ENCODE measurements at places on chromosomes 7 and 10.

DNA sequence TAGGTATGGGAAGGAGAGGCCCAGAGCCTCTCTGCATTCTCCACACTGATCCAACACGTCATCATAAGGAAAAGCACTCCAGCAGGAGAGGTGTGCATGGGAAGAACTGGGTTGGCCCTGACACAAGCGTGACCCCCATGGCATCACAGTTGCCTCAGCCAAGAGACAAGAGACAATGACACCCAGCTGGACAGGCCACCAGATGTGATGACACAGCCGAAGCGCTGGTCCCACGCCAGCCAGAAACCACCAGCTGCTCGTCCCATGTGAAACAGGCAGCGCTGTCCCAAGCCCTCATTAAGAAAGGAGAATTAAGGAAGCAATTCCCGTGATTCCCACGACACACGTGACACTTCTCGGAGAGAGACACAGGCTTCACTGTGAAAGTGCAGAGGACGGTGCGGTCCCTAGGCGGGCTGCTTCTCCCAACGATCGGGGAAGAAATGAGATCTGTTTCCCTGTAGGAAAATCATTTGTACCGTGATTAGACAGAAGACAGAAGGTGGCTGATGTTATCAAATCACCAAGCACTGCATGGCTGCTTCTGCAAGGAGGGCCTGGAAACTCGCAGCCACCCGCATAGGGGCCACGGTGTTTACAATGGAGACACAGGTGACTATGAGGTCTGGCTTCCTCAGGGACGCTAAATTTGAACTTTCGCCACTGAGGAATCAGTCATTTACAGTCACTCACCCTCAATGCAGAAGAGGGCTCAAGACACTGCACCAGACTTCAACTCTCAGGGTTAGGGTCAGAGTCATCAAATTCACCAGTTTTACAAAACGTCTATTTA, 74.5 kb downstream of the DIP2C start:
- DNase-seq, result no peak

GRCh38 chr10:67789769-67790168, 48.2 kb downstream of the DNAJC12 start:
- no peak for DNase-seq

DNA sequence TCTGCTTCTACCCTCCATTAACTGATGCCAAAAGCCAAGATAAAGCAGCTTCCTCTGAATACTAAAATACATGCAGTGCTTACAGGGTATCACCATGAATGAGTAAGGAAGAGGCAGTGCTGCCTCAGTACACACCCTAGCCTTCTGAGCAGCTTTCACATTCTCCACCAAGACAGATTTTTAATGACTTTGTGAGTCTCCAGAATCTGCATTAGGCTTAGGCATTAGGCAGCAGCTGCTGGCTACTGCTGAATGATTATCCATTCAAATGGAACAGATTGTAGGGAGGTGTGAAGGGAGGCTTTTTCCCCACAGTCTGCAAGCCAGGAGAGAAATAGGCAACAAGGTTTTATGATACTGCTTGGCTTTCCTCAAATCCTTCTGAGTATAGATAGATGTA, 1226.7 kb upstream of the LRRN3 start:
- DNase-seq, result no peak

GRCh38 chr10:58240531-58240930, 27.2 kb downstream of the IPMK start:
- no peak for DNase-seq

GRCh38 chr7:55521917-55522902, 50.1 kb downstream of the VOPP1 start:
- no peak for DNase-seq

- DNase-seq, result no peak
These were observed 76.1 kb downstream of the PROSER2 start for GRCh38 chr10:11899067-11899876.

DNA sequence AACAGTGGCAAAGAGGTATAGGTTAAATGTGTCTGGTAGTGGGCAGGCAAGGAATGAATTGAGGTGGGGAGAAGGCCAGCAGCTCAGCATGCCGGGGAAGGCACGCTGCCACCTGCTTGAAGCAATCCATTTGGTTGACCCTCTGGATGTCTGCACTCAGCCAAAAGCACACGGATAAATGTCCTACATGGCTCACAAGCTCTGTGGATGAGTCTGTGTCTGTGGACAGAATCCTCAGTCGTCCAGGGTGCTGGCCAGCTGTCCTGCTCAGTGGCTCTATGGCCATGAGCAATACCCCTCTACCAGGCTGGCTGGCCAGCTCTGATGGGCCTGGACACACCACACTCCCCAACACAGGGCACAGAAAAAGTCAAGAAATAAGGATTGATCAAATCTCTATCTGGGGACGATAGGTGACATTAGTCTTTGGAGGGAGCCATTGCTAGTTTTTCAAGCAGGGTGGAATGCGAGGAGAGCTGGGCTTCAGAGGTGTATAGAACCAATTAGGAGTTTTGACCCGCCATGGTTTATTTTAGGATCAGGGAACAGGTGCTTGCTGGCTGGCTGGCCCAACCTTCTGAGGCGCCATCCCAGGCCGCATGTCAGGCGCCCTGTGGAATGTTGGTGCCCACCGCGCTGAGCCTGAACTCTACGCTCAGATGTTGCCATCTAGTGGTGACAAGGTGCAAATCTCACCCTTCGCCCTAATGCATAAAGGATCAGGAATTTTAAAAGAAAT, 493.4 kb downstream of the TNS3 start:
- peak; percentile 59 for DNase-seq

GRCh38 chr7:29851487-29851886, 45.2 kb downstream of the WIPF3 start:
- no peak for DNase-seq

GRCh38 chr7:152711444-152711944, 35.6 kb upstream of the XRCC2 start:
- no peak for DNase-seq

GRCh38 chr10:104446151-104446550, 92.5 kb downstream of the CFAP58 start:
- DNase-seq, result no peak

GRCh38 chr7:38844952-38845563, 63.9 kb downstream of the VPS41 start:
- no peak for DNase-seq

DNA sequence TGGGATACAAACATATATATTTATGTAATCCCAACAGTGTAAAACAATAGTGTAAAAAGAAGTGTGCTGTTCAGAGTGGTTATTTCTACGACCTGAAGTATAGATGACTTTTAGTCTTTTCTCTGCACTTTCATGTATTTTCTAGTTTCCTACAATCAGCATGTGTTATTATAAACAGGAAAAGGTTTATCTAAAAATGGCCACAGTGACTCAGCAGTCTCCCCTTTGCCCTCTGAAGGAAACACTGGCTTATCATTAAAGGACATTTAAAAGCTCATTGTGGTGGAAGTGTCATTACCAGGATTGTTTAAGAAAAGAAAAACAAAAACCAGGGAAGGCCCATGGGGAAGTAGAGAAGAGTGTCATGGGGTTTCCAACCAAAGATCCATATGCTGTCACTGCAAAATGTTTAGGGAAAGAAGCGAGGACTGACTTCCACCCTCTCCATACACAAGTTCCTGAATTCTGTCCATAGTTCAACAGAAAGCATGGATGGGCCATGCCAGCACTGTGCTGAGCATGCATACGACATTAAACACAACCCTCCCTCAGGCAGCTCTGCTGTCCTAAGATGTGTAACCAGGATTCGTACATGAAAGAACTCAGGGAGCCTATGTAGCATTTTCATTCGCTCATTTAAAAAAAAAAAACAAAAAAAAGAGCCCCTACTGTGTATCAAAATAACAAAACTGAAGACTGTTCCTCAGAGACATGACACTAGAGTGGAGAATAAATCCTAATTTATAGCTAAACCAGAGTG, 10.2 kb downstream of the CYREN start:
- DNase-seq, result no peak

DNA sequence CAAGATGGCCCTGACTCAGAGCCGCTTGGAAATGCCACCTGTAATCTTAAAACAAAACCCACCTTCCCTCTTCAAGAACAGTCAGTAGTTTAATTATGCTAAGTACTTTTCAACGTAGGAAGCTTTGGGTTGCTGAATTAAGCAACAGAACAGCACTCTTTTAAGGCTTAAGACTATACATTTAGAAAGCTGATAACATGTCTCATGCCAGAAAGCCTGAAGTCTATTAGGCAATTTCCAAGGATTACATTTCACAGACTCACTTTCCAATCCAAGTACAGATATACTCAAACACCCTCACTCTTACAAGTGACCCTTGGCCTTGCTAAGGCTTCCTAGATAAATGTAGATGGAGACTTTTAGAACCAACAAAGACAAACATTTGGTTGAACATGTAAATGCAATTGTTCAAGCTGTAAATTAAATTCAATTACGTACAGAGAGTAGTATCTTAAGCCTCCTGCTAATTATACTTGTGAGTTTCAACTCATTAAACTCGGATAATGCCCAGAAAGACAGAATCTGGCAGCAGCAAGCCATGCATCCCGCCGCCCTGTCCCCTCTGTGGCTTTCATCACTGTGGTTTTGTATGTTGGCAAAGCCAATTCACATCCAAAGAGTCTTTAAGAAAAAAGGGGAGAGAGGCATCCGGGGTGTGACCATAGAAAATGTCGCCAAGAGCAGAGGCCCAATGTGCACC, 283.1 kb upstream of the NRP1 start:
- no peak for DNase-seq

- no peak for DNase-seq
These were observed 32.3 kb downstream of the MDH2 start for GRCh38 chr7:76080204-76080603.
